ENCODE measurements at places on chromosomes 5 and 9. TPM values are rescaled to one million over a fixed set of nuclear protein-coding genes. Genes with fewer than 3 reads are reported as not detected.

DNA sequence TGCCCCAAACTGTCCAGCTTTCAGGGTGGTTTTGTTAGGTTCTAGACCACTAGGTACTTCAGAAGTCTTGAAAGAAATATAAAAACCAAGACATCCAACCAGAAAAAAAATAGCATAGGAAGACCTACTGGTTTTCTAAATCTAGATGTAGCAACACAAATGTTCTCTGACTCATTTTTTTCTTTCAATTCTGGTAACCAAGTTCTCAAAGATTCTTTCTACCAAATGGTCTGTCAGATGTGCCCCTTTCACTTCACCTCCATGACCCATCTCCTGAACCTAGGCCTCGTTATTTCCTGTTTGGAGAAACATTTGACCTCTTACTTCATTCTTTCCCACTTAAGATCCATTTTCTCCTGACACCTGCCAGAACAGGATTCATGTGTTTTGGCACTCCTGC, 355.3 kb downstream of the KIAA0825 start:
- no peak for DNase-seq

TMEM174 gene
- not detected for total RNA-seq

DNA sequence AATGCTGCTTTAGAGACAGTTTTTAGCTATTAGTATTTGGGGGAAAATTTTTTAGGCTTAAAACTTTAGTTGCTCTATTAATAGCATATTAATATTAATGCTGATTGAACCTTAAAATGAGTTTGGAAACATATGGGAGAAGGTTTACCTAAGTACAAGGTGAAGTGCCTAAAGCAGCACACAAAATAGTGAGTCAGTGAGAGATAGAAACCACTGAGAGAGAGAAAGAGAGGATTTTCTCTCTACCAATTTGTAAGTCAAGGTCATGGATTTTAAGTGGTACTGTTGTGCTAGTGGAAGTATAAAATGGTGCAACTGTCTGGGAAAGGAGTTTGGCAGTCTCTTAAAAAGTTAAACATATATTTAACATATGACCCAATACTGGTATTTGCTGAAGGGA, 64.9 kb downstream of the MARCHF3 start:
- DNase-seq, result no peak

PTGDS gene
- 16.1 TPM for total RNA-seq

Measured in mucosa of descending colon (tissue), 3 donors.